ENCODE measurements at places on chromosomes 5 and 9. TPM values are rescaled to one million over a fixed set of nuclear protein-coding genes. Genes with fewer than 3 reads are reported as not detected.

Gene RLN2
- not detected for total RNA-seq

Gene WNT8A
- not detected for total RNA-seq

GRCh38 chr5:101346906-101347305 is 443.8 kb upstream of the ST8SIA4 start:
- DNase-seq = no peak
- H3K27me3 ChIP-seq = no peaks in the 10 kb centered on the region
- H3K27ac ChIP-seq = no peak overlapping the region
- H3K36me3 ChIP-seq = no peaks in the 10 kb centered on the region

GRCh38 chr5:168883281-168883741 is 304.1 kb upstream of the PANK3 start:
- no peak for DNase-seq
- no peaks in the 10 kb centered on the region for H3K27me3 ChIP-seq
- H3K4me1 ChIP-seq = peaks cover 6% of the 10 kb centered on the region

DNA sequence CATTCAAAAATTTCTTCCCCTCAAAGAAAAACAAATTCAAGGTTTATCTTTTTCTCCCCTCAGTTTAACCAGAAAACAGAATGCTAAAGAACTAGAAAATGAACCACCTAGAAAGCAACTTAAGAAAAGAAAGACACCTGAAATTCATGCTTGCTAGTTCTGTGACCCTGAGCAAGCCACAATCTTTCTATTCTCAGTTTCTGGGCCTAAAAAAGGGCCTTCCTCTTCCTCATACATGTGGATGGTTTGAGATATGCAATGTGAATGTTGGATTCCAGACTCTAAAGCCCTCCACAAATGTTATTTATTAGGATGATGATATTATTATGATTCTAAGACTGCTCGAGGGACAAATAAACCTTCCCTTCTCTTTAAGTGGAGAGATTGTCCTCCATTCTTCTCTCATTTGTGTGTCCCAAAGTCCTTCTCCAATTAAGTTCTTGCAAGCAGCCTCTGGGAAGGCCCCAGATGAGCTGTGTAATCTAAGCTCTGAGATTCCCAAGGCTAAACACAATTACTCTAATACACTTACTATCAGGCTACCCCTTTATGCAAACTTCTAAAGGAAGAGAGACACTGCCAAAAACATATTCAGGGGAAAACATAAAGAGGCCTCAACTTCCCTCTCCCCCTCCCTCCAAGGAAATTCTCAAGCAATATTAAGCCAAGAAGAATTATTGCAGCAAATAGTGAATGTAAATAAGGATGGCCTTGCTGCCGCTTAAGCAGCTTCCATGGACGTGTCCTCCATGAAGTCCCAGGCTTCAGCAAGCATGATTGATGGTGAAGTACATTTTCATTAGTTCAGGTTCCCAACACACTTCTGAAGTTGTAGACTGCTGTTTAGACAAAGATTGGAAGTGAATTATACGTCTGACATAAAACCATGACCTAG is 80.2 kb downstream of the PRKACG start:
- no peak overlapping the region for H3K27ac ChIP-seq
- H3K27me3 ChIP-seq = no peaks in the 10 kb centered on the region
- H3K4me1 ChIP-seq = no peaks in the 10 kb centered on the region

DNA sequence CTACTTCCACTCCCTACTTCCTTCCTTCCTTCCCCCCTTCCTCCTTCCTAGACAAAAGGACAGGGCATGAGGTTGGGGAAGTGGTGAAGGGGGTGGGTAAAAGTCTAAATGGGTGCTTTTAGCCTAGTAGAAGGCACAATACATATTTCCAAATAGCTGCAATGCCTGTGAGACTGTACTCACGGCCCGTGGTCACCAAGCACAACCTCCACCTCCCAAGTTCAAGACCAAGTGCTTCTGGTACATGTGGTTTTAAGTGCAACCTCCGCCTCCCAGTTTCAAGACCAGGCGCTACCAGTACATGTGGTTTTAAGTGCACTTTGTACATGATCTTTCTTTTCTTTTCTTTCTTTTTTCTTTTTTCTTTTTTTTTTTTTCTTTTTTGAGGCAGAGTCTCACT is 14.5 kb upstream of the NTNG2 start:
- no peaks in the 10 kb centered on the region for H3K4me1 ChIP-seq
- H3K27ac ChIP-seq = no peak overlapping the region
- peaks cover 42% of the 10 kb centered on the region for H3K27me3 ChIP-seq
- no peaks in the 10 kb centered on the region for H3K36me3 ChIP-seq
- no peak for DNase-seq

- H3K4me3 ChIP-seq = no peak overlapping the region
- no peaks in the 10 kb centered on the region for H3K36me3 ChIP-seq
- H3K27ac ChIP-seq = no peak overlapping the region
- H3K27me3 ChIP-seq = no peaks in the 10 kb centered on the region
- peaks cover 2% of the 10 kb centered on the region for H3K4me1 ChIP-seq
- no peak for DNase-seq
Observed at GRCh38 chr9:133962341-133962740, 29.8 kb downstream of the VAV2 start.

GRCh38 chr5:50606179-50606578 is 60.3 kb upstream of the PARP8 start:
- H3K36me3 ChIP-seq = no peaks in the 10 kb centered on the region
- H3K4me1 ChIP-seq = no peaks in the 10 kb centered on the region
- peak; percentile 11 for DNase-seq
- H3K4me3 ChIP-seq = no peak overlapping the region
- no peak overlapping the region for H3K27ac ChIP-seq

GRCh38 chr5:135700731-135701130 is 121.9 kb upstream of the CXCL14 start:
- H3K4me1 ChIP-seq = no peaks in the 10 kb centered on the region
- H3K27ac ChIP-seq = no peak overlapping the region
- no peak for DNase-seq
- H3K36me3 ChIP-seq = no peaks in the 10 kb centered on the region

DNA sequence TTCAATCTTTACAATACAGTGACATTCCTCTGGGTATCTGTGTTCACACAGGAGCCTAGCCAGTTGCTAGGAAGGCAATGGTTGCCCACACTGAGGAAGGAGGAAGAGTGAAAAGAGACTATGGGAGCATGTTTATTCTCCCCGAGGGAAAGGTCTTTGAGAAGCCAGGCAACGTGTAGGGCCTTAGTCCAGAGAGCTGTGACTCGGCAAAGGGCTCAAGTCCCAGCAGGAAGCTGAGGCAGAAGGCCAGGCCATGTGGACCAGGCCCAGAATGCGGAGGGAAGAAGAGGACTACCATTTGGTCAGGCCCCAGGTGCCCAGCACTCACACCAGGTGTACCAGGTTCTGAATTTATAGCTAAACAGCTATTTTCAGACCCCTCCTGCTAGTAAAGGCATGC is 136.6 kb upstream of the DMAC1 start:
- no peak overlapping the region for H3K27ac ChIP-seq
- no peaks in the 10 kb centered on the region for H3K27me3 ChIP-seq

- H3K27ac ChIP-seq = no peak overlapping the region
- no peak for DNase-seq
- H3K4me3 ChIP-seq = no peak overlapping the region
- H3K4me1 ChIP-seq = no peaks in the 10 kb centered on the region
Observed at GRCh38 chr5:1757511-1757910, 42.1 kb downstream of the MRPL36 start.

- no peaks in the 10 kb centered on the region for H3K4me1 ChIP-seq
- peaks cover 4% of the 10 kb centered on the region for H3K36me3 ChIP-seq
- no peak for DNase-seq
- H3K27ac ChIP-seq = no peak overlapping the region
- H3K4me3 ChIP-seq = no peak overlapping the region
Observed at GRCh38 chr5:16841416-16841815, 94.7 kb downstream of the MYO10 start.

Data from osteoblast (primary cell).